ENCODE measurements at places on chromosomes 1 and 21.
A peak's percentile ranks its signal among the peaks of the same experiment; 100 is the strongest.

GRCh38 chr1:160474392-160475242 lies 48.4 kb downstream of the SLAMF6 start:
- DNase-seq, result no peak

- peak; percentile 9 for DNase-seq
Observed at GRCh38 chr21:42343963-42344510, 6.8 kb downstream of the TFF2 start.

DNA sequence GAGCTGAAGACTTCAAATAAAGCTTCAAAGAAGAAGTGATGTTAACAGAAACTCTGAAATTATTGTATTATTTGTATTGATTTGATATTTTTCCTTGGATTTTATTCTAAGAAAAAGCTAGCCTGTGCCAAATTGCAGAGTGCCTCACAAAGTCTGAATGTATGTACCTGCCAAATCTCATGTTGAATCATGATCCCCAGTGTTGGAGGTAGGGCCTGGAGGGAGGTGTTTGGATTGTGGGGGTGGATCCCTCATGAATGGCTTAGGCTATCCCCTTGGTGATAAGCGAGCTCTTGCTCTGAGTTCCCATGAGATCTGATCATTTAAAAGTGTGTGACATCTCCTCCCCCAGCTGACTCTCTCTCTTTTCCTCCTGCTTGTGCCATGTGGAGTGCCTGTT lies 43.6 kb downstream of the ACKR1 start:
- DNase-seq, result no peak

GRCh38 chr1:41573785-41574713 lies 89.6 kb upstream of the EDN2 start:
- DNase-seq, result peak; percentile 93

DNA sequence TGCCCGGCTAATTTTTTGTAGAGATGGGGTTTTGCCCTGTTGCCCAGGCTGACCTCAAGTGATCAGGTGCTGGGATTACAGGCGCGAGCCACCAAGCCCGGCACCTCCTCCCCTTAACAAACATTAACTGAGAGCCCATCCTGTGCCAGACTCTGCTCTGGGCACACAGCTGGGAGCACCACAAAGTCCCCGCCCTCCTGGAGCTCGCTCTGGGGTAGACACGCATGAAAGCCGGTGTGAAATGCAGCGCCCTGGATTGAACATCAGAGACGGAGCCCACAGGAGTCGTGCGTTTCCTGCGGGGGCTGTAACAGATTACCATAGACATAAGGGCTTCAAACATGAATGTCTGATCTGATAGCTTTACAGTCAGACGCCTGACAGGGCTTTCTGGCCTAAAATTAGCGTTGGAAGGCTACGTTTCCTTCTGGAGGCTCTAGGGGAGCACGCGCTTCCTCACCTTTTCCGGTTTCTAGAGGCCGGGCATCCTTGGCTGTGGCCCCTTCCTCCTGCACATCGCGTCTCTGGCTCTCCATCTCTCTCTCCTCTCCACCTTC lies 14.3 kb downstream of the SLC27A3 start:
- peak; percentile 49 for DNase-seq
